ENCODE measurements at places on chromosomes 6 and 20.

DNA sequence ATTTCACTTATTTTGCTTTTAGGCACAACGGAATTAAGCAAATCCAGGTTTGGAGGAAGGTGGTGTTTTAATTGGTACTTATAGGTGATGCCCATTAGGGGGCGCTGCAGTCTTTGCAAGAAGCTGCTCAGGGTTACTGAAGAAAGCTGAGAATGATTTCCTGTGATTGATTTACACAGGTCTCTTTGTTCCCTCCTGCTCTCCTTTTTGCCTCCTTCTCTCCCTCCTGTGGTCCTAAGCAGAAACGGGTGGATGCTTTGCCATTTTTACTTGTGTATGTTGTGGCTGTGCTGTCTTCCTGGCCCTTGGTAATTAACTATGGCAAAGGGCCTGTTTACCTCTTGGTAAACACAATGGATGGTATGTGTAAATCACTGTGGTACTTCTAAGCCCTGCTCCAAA, 97.8 kb downstream of the ANKS1A start:
- peak; percentile 15 for DNase-seq

DNA sequence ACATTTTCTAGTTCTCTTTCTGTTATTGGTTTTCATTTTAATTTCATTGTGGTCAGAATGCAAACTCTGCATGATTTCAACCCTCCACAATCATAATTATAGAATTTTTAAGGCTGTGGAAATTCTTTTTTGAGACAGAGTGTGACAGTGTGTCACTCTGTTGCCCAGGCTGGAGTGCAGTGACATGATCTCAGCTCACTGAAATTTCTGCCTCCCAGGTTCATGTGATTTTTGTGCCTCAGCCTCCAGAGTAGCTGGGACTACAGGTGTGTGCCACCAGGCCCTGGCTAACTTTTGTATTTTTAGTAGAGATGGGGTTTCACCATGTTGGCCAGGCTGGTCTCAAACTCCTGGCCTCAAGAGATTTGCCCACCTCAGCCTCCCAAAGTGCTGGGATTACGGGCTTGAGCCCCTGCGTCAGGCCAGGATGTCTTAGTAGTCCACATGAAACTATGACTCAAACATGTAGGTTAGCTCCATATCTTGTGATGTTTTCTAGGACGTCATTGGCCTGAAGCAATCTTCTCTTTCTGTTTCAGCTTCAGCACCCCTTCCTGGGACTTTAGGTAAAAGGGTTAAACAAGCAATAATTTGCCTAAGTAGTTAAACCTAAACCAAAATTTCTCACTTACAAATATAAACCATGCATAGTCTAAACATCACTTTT, 47.4 kb upstream of the SAMD3 start:
- DNase-seq, result no peak

- DNase-seq, result no peak
Observed at GRCh38 chr6:131778169-131778568, 29.7 kb upstream of the ENPP1 start.

DNA sequence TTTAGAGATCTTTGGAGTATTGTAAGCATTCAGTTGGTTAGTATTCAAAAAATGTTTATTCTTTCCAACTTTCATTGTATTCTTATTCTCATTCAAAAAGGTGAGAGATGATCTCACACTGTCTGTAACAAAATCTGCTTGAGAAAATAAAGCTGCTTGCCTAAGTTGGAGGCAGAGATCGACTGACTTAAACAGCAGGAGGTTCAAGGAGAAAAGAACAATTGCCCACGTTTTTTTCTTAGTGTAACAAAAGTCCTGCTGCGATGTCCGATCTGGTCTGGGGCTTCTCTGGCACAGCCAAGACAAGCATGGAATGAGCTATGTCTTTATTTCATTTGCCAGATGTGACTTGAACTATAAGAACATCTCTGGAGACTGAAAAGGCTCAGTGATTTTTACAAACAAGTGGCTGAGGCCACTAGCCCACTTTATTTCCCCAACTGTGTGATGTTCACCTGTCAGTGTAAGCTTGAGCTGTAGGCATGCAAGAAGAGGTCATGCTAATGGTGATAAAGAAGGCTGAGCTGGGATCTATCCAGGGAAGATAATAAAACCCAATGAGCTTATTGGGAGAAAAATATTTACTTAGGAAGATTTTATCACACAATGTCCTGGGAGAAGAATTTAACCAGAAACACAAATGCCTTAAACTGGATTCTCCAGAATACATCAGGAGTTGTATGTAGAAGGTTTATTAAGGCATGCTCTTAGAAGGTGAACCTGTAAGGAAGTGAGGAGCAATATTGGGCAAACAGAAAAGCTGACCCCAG, 580.1 kb upstream of the BTBD3 start:
- no peak for DNase-seq

- DNase-seq, result no peak
Observed at GRCh38 chr20:24987873-24988835, 4.4 kb downstream of the APMAP start.

DNA sequence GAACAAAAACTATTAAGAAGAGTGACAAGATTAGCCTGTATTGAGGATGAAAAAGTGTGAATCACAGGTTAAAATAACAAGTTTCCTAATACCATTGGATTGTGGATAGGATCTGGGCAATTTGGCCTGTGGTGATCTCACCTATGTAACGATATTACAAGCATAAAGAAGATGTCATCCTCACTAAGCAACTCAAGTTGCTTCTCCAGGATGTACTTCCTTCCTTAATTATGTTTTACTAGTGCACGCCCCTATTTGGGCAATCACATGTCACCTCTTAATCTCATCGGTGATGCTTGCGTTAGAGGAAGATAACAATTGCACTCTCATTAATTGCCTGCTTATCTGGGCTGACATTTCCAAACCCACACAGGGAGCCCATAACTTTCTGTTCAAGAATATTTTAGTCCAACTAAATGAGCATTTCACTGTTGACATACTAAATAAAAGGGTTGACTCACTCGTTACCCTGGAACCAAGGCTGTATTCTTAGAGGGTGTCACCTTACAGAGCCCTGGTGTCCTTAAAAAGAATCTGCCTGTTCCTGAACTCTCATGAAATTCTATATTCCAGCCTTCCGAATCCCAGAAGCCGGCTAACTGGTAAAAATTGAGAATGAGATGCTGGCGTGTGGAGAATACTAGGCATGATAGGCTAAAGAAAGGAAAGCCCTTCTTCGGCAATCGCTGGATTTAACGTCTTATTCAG, 88.2 kb upstream of the ATXN1 start:
- no peak for DNase-seq

DNA sequence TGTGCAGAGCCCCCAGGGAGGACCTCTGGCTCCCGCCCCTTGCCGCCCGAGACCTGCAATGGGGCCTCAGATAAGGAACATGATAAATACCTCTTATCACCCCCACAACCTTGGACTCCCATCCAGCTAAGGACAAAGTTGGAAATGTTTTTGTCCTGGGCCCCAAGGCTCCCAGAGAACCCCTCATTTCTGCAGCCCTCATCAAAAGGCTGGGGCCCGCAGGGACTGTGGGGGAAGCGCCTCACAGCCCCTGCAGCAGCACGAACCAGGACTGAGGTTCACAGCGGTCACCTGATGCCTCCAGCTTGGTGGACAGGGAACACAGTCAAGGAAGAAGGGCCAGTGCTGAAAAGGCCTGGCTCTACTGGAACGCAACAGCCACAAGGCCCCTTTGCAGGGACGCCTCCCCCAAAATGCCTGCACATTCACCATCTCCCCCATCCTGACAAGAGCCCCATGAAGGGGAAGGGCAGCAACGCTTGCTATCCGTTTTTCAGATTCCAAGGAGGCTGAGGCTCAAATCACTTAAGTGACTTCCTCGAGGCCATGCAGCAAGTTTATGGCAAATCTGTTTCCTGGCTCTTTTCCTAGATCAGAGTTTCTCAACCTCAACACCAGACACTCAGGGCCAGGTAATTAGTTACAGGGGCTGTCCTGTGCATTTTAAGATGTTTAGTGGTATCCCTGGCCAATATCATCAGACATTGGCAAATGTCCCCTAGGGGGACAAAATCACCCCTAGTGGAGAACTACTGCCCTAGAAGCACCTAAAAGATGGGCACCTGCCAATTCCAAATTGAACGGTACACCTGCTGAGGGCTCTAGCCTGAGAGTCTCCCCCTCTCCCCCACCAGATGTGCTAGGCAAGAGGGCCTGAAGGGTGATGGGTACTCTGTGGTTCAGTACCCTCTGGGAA, 10.6 kb downstream of the TFEB start:
- no peak for DNase-seq

DNA sequence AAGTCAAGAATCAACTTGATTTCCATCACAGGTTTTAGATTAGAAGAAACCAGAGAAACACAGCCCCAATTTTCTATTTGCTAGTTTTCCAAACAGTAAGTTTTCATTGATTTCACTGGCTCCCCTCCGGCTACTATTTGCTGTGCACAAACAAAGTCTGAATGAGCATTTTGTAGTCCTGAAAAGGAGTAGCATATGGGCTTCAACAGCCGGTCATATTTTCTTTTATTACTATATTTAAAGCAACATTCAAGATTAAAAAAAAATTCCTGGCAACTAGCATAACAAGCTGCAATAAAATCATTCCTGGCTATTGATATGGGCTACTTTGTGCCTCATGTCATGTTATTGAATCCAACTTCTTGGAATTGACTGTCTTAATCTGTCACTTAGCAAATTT, 48.3 kb downstream of the CARMIL1 start:
- no peak for DNase-seq

DNA sequence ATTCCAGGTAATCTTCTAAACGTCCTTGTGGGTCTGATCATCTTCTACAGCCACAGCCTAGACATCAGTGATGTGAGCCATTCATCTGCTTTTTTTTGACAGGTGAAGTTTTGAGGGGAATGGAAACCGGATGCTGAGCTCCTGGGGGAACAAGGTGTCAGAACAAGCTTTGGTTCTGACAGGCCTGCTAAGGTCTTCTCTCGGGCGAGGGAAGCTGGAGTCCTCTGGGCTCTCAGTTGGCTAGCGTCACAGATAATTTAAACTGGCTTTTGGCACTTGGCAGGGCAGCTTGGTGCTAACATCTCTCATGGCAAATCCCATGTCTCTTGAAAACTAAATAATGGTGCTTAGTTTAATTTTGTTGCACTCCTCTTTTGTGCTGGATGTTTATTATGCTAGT, 8.4 kb upstream of the AIG1 start:
- no peak for DNase-seq

- DNase-seq, result no peak
Observed at GRCh38 chr6:12312736-12313135, 22.6 kb downstream of the EDN1 start.

DNA sequence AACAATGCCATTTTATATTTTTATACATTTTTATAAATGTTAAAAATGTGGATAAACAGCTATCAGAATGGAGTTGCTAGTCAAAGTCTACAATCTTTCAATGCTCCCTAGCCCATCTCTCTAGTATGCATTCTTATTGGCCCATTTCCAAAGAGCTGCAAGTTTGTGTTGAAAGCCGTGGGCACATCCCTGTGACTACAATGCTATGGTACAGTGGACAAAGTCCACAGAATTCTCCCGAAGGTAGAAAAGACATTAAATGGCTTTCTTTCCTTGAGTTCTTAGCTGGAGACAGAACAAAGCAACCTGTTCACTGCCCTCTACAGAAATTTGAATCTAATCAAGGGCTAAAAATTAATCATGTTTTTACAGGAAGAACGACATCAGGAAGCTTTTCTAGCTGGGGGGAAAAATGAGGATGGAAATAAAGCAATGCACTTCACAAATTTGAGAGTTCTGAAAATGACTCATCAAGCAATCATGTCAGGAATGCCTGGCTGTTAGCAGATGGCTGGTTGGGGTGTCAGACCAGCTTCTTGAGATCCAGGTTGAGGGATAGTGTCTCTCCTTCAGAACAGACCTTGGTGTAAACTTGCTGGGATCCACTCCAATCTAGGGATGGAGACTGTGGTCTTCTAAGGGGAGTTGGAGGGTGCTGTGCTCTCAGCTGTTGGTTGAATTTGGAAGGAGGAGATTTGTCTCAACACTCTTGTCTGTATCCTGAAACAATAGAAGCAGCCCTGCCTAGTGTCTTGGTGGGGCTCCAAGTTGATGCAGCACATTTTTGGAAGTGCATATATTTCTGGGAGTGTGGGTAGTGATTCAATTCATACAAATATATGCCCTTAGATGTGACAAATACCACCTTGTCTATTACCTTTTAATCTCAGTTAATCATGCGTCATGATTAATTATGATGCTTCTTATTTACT, 143.4 kb upstream of the PHACTR1 start:
- no peak for DNase-seq

DNA sequence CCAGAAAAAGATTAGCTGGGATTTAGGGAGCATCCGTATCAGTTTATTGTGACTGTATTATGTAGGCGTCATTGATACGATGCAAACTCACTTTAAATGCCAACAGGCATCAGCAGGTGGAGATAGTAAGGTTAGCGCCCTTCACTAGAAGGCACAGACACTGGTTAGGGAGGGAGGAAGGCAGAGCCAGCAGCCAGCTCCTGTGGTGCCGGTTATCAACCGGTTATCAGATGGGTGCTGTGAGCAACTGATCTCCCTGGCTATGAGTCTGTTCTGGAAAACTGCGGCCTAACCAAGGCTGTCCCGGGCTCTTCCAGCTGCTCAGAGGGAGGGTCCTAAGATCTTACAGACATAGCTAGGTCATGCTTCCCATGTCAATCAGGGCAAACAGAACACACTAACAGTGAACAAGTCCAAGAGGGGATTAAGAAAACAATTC, 47.5 kb upstream of the CD93 start:
- DNase-seq, result no peak

- DNase-seq, result no peak
Observed at GRCh38 chr6:137767911-137768690, 99.0 kb upstream of the TNFAIP3 start.

- no peak for DNase-seq
Observed at GRCh38 chr20:10654250-10654610, 19.6 kb downstream of the JAG1 start.

DNA sequence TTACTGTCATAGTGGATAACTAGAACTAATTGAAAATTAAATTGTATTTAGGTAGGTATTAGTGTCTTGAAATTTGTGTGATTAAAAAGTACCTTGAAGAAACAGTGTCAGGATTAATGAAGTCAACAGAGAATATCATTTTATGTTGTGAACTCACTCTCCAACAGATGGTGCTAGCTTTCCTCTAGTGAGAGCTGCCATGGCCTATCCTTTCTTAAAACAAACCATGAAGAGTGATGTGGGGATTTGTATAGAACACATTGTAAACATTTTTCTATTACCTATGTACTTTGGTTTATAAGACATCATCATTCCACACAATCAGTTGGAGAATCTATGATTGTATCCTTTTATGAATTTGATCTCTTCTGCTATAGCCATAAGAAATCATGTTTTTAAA, 4.8 kb upstream of the SRSF12 start:
- no peak for DNase-seq

DNA sequence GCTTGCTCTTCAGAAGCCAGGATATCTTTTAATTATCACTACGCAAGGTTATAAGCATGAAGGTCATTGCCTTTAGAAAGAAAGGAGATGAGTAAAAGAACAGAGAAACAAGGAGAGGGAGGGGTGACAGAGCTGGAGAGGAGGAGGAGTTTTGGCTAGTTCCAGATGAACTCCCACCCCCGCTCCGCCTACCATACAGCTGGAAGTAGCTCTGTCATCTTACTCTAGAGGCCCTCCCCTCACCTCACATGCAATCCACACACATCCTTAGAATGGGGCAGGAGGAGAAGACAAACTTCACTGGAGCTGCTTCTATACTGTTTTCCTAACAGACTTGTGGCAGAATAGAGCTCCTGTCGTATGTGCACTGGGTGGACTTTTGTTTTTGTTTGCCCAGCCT, 144.7 kb downstream of the SCML4 start:
- DNase-seq, result no peak
